Activated naive CD8-positive, alpha-beta T cell treated with anti-CD3 and anti-CD28 coated beads, Interleukin-2, amount 10 ng/mL, durations not matched to agents 7 days and 5 days (primary cell): ENCODE measurements at places on chromosomes 16 and 17. TPM values are rescaled to one million over a fixed set of nuclear protein-coding genes. Genes with fewer than 3 reads are reported as not detected.

CMTR2 gene
- total RNA-seq = 24.3 TPM

OTOA gene
- 0.17 TPM for total RNA-seq

XYLT1 gene
- 56.7 TPM for total RNA-seq

CARD14 gene
- not detected for total RNA-seq

CNTNAP4 gene
- not detected for total RNA-seq

CHST4 gene
- total RNA-seq = not detected

COG1 gene
- 51.8 TPM for total RNA-seq

PRSS8 gene
- total RNA-seq = not detected

GRCh38 chr16:49437344-49437743 is 63.7 kb downstream of the C16orf78 start:
- no peak for DNase-seq

GRCh38 chr17:67390646-67391361 is 13.7 kb downstream of the PITPNC1 start:
- DNase-seq = peak; percentile 68

DNA sequence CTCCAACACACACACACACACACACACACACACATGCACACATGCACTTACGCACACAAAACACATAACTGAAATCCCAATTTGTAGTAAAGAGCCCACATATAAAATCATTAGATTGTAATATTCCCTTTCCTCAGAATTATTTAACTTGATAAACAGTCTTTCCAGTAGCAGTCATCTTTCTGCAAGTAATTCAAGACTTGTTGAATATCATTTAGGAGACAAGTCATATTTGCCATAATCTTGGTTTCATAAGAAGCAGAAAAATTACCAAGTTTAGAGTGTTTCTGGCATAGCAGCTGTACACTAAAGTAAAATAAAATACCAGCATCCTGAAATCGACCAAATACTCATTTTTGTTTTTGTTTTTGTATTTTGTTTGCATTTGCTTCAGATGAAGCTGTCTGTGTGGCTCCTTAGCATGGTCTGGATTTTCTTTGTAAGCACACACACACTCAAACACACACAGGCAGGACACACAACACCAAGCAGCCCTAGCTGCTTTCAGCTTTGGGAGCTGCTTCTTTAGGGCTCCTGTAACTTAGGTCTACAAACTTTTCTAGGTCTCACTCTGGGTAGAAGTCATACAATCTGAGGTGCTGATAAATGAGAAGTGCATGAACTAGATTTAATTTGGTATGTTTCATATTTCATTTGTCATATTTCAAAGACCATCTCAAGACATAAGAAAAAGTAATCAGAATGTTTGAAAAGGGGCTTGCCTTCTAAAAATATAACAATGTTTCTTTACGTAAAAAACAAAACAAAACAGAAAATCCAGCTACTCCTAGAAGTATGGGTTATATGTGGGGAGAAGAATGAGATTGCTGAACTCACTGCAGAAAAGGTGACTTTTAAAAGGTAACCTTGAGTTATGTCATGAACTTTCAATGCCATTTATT is 3.0 kb downstream of the SALL1 start:
- no peak for DNase-seq

GRCh38 chr17:79951361-79952264 is 84.1 kb downstream of the TBC1D16 start:
- no peak for DNase-seq

GRCh38 chr16:23371368-23371767 is 69.3 kb downstream of the SCNN1B start:
- no peak for DNase-seq

GRCh38 chr17:65537845-65538674 is 23.4 kb downstream of the AXIN2 start:
- no peak for DNase-seq

DNA sequence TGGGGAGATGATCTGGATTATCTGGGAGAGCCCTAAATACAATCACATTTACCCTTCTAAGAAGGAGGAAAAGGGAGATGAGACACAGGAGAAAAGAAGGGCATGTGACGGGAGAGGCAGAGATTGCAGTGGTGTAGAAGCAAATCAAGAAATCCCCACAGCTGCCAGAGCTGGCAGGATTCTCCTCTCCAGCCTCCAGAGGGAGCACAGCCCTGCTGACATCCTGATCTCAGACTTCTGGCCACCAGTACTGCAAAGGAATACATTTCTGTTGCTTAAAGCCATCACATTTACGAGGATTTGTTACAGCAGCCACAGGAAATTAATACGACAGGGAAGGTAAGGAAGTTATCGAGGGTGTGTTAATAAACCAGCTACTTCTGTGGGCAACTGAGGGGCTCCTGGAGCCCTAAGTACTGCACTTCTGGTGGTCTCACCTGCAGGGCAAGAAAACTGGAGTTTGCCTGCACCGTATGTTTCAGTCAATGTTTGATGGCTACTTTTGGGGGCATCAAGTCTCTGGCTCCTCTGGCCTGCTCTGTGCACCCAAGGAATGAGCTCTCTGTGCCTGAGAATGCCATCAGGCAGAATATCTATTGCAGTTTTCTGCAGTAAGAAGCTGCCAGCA is 22.9 kb upstream of the CDH13 start:
- no peak for DNase-seq

GRCh38 chr17:70716551-70716950 is 547.2 kb downstream of the KCNJ2 start:
- DNase-seq = no peak

DNA sequence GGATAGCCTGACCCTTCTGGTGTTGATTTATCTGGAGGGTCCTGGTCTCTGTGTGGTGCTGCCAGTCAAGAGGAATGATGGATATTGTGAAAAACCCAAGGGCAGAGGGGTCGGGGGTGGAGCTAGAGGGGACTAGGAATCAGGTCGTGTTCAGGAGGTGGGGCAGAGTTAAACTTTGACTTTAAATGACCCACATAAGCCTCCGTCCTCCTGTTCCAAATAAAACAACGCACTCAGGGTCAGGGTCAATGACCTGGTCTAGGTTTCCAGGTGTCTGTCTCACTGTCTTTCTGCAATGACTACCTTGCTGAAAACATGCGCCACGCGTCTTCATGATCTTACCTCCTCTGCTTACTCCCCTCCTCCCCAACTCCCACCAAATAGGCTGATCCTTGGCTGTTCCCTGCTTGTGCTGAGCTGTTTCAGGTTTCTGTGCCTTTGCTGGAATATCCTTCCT is 14.7 kb downstream of the AOC3 start:
- DNase-seq = no peak

DNA sequence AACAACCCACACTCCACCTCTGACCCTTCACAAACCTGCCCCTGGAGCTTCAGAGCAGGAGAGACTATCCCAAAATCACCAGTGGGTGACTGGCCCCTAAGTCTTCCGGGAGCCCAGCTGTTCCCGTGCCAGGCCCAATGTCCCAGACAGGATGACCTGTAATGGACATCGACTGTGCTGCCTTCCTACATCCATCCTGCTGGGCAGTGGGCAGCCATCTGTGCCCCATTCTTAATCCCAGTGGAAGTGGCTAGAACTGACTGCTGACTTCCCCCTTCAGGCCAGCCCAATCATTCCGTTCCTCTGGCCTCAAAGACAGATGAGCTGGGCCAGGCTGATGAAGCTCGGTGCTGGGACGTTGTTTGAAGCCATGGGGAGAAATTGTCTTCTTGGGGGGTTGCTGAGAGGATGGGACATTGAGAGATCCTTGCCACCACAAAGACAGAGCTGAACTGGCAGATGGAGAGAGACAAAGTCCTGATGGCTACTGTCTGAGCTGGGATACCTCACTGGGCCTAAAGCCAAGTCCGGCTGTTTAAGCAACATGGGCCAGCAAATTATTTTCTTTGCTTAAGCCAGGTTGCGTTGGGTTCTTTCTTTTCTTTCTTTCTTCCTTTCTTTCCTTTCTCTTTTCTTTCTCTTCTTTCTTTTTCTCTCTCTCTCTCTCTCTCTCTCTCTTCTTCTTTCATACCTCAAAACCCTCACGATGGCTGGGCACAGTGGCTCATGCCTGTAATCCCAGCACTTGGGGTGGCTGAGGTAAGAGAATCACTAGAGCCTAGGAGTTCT is 17.9 kb upstream of the ALOX15B start:
- no peak for DNase-seq

- no peak for DNase-seq
Measured at GRCh38 chr17:36505171-36505570, 18.7 kb downstream of the ZNHIT3 start.

- no peak for DNase-seq
Measured at GRCh38 chr16:56401482-56401881, 23.9 kb downstream of the AMFR start.

DNA sequence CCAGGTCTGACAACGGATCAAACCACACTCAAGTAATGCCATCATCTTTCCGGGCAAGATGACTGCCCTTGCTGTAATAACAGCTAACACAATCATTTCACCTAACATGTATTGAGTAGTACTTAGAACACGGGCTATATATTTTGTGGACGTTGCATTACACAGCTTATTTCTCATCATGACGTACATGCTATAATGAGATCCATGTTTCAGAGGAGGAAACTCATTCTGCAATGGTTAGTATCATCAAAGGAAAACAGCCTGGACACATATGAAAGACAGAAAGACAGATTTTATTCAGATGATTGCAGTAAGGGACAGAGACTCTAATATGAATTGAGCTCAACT is 446.7 kb downstream of the HS3ST3B1 start:
- DNase-seq = no peak

DNA sequence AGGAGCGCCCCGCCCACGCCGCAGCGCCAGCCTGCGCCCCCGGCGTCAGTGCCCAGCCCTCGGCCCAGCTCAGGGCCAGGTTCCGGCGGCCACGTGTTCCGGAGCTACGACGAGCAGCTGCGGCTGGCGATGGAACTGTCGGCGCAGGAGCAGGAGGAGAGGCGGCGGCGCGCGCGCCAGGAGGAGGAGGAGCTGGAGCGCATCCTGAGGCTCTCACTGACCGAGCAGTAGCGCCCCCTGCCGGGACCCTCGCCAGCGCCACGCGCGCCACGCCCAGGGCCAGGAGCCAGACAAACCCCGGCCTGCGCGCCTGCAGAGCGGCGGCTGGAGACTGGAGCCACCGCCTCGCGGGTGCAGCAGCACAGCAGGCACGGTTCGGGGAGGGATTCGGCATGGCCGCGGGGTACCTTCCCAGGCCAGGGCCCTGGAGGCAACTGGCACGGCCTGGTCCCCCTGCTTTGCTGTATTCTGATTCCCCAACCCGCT is 9.3 kb downstream of the CORO6 start:
- DNase-seq = peak; percentile 99

DNA sequence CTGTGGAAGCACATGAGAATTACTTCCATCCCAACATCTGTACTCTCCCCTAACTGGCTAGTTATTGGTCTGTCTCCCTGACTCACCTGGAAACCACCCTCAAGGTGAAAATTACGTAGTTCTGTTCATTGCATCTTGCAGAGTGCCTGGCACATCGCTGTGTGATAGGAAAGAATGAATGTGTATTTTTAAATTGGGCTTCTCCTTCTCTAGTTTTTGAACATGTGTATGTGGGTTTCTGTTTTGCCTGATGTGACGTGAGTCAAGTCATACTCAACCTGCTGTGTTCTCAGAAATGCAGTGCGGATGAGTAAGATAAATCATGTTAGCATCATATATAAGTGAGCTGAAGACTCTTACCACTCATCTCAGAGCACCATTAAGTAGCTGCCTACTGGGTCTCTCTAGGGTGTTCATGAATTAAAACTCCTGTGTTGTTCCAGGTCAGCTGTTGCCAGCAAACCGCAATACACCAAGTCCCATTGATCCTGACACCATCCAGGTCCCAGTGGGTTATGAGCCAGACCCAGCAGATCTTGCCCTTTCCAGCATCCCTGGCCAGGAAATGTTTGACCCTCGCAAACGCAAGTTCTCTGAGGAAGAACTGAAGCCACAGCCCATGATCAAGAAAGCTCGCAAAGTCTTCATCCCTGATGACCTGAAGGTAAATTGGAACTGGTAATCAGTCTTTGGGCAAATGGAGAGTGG is 50.2 kb downstream of the HLF start:
- DNase-seq = no peak

DNA sequence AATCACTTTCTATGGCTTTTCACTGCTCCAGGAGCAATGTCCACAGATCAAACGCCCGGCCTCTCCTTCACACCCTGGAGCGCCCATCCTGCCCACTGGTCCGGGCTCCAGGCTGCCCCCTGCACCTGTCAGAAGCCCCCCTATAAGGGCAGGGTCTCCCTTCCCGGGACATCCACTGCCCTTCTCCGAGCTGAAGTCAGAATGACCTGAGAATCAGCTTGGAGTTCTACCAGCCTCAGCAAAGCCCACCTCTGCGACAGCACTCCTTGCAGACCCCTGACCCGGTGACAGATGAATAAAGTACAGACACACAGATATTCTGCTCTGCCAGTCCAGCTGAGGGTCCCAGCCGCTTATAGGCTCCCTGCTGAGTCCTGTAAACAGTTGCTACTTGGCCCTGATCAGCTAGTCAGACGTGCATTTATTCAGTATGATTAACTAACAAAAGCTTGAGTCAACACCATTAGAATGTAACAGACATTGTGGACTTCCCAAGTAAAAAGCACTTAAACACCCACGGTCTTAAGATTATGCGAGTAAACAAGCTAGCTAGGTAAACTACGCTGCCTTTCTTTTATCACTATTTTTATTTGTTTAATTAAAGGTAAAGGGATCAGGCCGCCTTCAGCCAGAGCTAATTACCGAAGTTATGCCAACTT is 4.8 kb downstream of the SLC7A5 start:
- DNase-seq = no peak

DNA sequence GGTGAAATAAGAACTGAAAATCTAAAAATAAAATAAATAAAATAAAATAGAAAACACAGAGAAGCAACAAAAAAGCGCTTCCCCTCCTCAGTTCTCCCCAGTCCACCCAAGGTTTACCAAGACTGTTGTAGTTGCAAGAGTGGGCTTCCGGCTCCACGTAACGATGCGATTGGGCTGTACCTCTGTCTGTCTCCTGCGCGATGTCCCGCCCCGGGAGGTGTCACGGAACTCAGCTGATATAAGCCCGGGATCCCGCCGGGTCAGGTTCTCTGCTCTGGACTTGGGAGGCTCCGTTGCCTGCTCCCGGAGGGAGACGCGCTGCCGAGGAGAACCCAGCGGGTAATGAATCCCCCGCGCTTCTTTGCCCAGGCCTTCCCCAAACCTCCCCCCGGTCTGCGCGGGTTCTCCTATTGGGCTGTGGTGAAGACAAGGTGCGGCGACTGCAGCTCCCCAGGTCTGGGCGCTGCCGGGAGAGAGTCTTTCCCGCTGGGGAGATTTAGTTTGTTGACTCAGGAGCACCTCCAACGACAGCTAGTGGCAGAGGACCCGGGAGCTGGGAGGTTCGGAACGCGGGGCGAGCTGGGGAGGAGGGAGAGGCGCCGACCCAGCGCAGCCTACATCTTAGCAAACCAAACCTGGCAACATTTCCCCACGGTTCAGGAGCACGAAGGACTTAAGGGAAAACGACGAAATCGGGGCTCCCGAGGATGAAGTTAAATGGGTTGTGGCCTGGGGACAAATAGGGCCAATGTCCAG is at the start of gene SLFN5:
SLFN5 (plus strand) TSS at position 268 of the 756 bp plus-strand sequence. CDS start 15,619 bp downstream, outside the sequence.
- DNase-seq = peak; percentile 96

DNA sequence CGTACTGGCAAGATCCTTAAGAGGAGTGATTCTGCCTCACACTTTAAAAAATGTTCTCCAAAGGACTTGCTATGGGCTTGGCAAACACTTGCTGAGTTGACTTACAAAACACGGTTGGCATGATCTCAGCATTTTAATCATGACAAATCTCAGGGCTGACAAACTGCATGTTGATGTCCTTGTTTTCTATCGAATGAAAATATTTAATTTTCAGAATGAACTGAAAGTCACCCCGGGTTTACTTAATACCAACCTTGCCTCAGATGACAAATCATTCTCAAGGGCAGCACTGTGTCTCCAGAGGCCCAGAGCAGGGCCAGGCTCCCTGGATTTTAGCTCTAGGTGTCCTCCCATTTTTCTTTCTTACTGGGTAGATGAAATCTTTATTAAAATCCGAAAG is 229.1 kb upstream of the ZFHX3 start:
- no peak for DNase-seq
